ENCODE measurements at places on chromosomes 2 and 18. TPM values are rescaled to one million over a fixed set of nuclear protein-coding genes. Genes with fewer than 3 reads are reported as not detected.

The CBLN2 gene
- total RNA-seq: 0.07 TPM

The C2orf15 gene
- total RNA-seq: 0.46 TPM

The RNF125 gene
- 0.23 TPM for total RNA-seq

The ROCK2 gene
- total RNA-seq: 36.7 TPM

The ACAA2 gene
- 72.2 TPM for total RNA-seq

The POMC gene
- not detected for total RNA-seq

The DPYSL5 gene
- total RNA-seq: 4.0 TPM

The TGFA gene
- 8.7 TPM for total RNA-seq

The SETBP1 gene
- total RNA-seq: 0.58 TPM

The TRIB2 gene
- total RNA-seq: 0.31 TPM

The PAX8 gene
- 1.1 TPM for total RNA-seq

The TNS1 gene
- 5.3 TPM for total RNA-seq

The STRN gene
- total RNA-seq: 10.8 TPM

The PLB1 gene
- total RNA-seq: 2.6 TPM

The CROCC2 gene
- not detected for total RNA-seq

The TCF23 gene
- total RNA-seq: not detected

The ASTL gene
- not detected for total RNA-seq

The SGPP2 gene
- 0.33 TPM for total RNA-seq

The GPAT2 gene
- total RNA-seq: not detected

The ACTR1B gene
- total RNA-seq: 44.8 TPM

The ALK gene
- not detected for total RNA-seq

The TMSB10 gene
- total RNA-seq: 8,978 TPM

The GKN1 gene
- 0.48 TPM for total RNA-seq

The SERPINB3 gene
- total RNA-seq: not detected

The FAM124B gene
- total RNA-seq: 0.06 TPM

The SLC4A5 gene
- total RNA-seq: 0.41 TPM

The SCRN3 gene
- 13.7 TPM for total RNA-seq

The TBR1 gene
- total RNA-seq: 0.09 TPM

The MAB21L4 gene
- total RNA-seq: not detected

The D2HGDH gene
- total RNA-seq: 11.0 TPM

The REEP1 gene
- total RNA-seq: 0.62 TPM

The MPPE1 gene
- 18.1 TPM for total RNA-seq

The SULT1C4 gene
- total RNA-seq: not detected

The SH3BP4 gene
- total RNA-seq: 27.8 TPM

The C2orf72 gene
- 6.1 TPM for total RNA-seq

The ASXL3 gene
- not detected for total RNA-seq

The UGT1A6 gene
- total RNA-seq: 2.3 TPM

The CAVIN2 gene
- total RNA-seq: 13.1 TPM

The LCT gene
- total RNA-seq: 0.03 TPM

The LRRFIP1 gene
- total RNA-seq: 98.2 TPM

The CAPN14 gene
- not detected for total RNA-seq

The HSBP1L1 gene
- 13.2 TPM for total RNA-seq

The ANXA4 gene
- 349 TPM for total RNA-seq

The RFTN2 gene
- not detected for total RNA-seq

The GULP1 gene
- 29.9 TPM for total RNA-seq

The SLC14A1 gene
- not detected for total RNA-seq

The PRSS56 gene
- 0.27 TPM for total RNA-seq

The VIT gene
- total RNA-seq: not detected

The PROKR1 gene
- not detected for total RNA-seq

The TMEM247 gene
- total RNA-seq: not detected

The MAP3K2 gene
- total RNA-seq: 21.5 TPM

The HOXD4 gene
- total RNA-seq: 0.66 TPM

The TWSG1 gene
- total RNA-seq: 16.4 TPM

The GTF2A1L gene
- not detected for total RNA-seq

The INHA gene
- total RNA-seq: 0.51 TPM

Measured in A549 treated with RU486 at 1 μM for 4 hours (cell line).